ENCODE measurements at places on chromosomes 4 and X.

DNA sequence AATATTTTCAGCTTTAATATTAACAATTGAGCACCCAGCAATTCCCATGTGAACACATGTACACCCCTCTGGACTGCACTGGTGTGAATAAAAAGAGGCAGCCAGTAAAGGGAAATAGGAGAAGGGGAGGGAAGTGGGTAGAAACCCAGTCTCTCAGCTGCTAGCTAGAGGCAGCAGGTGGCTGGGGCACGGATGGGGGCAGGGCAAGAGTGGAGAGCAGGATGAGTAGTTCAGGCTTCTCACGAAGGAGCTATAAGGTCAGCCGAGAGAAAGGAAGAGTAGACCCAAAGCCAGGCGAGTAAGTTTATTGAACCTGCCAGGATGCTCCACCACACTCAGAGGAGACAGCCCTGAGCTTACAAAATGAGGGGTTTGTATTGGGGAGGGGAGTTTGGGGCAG, 184.8 kb upstream of the MTMR8 start:
- no peak for DNase-seq

- DNase-seq, result no peak
These were observed 64.0 kb upstream of the GPRIN3 start for GRCh38 chr4:89371614-89372013.

DNA sequence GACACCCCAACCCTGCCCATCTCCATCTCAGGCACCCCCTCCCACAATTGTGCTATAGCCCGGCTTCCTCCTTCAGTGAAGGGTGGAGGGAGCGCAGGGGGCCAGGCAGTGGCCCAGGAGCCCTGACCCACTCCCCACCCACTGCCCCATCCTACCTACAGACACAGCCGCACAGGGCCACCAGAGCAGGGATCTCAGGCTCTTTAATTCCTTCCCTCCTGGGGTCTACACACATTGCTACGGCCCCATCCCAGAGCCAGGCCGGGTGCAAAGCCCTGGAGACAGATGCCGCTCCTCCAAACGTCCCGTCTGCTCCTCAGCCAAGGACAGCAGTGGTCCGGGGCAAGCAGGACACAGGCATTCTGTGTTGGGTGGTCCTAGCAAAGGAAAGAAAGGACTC, 12.8 kb upstream of the DUSP9 start:
- no peak for DNase-seq

DNA sequence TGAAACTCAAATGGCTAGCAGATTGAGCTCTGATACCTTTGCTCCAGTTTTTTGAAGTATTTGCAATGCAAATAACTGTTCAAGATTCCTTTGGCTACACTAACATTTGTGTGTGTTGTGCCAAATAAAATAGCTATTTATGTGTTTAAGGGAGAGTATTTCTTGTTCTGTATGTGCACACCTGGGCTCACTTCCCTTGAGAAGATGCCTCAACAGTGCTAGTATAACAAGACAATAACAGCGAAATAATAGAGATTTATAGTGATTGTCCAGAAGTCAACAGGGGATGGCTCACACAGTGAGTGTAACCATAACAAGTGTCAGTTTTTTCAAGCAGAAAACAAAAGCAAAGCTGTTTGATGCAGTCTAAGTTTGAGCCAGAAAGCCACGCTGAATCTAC, 460.5 kb downstream of the CENPC start:
- DNase-seq, result no peak

DNA sequence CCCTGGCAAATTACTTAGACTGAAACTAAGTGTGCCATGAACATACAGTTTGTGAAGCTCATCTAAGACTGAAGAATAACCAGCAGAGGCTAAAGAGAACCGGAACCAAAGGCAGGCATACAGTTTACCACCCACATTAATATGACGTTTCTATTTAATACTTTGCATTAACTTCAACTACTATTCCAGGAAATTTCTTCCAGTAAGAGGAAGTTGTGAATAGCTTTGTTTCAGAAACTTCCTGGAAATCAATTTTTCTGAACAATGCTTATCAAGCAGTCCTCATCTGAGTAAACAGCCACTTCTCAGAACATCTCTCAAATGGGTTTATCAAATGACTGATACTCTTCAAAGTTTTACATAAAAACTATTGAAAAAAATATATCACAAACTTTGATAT, 252.7 kb downstream of the OPHN1 start:
- DNase-seq, result no peak

- DNase-seq, result no peak
These were observed 122.9 kb downstream of the AFAP1 start for GRCh38 chr4:7816771-7817170.

GRCh38 chr4:12447451-12447850, 1018.8 kb upstream of the HS3ST1 start:
- DNase-seq, result no peak

DNA sequence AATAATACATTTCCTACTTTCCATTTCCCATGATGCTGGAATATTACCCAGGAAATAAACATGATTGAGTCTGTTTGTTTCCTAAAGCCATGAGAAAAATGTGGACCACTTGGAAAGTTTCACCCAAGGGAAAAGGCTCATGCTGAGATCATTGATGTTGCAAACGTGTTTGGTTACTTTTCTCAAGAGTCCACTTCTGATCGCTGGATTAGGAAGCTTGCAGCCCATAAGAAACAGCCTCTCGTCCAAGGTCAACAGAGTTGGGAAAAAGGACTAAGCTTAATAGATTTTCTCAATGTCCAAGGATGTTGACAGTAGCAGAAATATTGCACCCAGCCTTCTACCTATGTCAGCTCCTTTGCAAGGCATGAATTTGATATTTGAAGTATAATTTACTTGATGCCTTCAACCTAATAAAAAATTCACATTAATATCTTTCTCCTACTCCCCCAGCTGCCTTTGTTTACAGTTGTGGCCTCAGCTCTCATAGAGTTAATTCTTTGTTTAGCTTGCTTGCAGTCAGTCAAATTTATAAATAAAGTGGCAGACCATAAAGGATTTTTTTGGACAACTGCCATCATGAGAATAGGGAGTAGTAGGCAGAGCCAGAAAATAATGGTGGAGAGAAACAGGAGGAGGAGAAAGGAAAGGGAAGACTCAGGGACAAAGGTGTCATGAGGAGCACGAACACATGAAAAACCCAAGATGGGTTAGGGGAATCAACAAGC, 65.6 kb upstream of the BLTP1 start:
- DNase-seq, result peak; percentile 3

- DNase-seq, result no peak
These were observed 676.7 kb downstream of the GALNTL6 start for GRCh38 chr4:172489861-172490260.

- DNase-seq, result no peak
These were observed 315.0 kb downstream of the AFF2 start for GRCh38 chrX:148815218-148815961.

- DNase-seq, result no peak
These were observed 3.8 kb downstream of the GALNTL6 start for GRCh38 chr4:171817026-171817425.

DNA sequence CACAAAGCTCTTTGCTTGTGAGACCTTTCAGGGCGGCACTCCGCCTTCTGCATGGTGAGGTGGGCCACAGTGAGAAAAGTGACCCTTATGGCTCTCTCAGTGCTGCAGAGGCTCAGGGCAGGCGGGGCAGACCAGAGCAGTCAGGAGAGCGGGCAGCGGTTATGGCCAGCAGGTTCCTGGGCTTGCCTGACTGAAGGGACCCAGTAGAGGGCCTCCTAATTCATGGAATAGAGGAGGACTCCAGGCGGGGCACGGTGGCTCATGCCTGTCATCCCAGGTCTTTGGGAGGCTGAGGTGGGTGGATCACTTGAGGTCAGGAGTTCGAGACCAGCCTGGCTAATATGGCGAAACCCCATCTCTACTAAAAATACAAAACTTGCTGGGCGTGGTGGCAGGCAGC, 91.4 kb downstream of the CLNK start:
- no peak for DNase-seq

DNA sequence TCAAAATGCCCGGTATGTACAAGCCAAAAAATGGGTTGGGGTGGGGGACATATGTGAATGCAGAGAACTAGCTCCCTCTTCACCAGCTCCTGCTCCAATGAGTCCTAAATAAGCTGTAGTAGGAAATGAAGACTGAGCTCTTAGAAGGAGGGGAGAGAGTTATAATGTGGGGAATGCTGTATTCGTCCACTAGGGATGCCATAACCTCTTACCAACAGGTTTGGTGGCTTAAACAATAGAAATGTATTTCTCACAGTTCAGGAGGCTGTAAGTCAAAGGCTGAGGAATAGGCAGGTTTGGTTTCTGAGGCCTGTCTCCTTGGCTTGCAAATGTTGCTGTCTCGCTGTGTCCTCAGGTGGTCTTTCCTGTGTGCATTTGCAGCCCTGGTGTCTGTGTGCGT, 4.4 kb upstream of the INPP4B start:
- no peak for DNase-seq

GRCh38 chr4:52606040-52606439, 53.1 kb downstream of the USP46 start:
- no peak for DNase-seq

DNA sequence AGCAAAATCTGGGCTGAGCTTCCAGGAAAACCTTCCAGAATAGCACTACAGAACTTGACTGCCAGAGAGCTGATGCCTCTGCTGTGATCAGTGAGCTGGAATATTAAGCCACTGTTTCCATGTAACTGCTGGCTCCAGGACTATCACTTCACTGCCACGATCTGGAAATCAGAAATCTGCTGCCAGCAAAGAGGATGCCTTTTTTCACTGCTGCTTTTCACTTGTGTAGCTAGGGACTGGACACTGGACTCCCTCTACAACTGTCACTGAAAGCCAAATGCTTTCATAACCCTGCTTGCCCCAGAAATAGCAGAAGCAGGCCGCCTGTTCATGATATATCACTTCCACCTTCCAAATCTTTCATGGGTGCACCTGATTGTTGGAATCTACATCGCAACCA, 9.4 kb upstream of the AP1S2 start:
- no peak for DNase-seq

- no peak for DNase-seq
These were observed 67.7 kb downstream of the RWDD4 start for GRCh38 chr4:183591301-183591700.

DNA sequence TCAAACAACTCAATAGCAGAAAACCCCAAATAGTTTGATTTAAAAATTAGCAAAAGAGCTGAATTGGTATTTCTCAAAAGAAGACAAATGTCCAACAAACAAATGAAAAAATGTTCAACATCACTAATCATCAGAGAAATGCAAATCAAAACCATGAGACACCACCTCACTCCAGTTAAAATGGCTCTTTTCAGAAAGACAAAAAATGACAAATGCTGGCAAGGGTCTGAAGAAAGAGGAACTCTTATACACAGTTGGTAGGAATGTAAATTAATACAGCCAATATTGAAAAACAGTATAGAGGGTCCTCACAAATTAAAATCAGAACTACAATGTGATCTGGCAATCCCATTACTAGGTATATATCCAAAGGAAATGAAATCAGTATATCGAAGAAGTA, 70.4 kb downstream of the FBXL5 start:
- DNase-seq, result no peak

GRCh38 chr4:24969486-24969885, 56.6 kb upstream of the CCDC149 start:
- no peak for DNase-seq

DNA sequence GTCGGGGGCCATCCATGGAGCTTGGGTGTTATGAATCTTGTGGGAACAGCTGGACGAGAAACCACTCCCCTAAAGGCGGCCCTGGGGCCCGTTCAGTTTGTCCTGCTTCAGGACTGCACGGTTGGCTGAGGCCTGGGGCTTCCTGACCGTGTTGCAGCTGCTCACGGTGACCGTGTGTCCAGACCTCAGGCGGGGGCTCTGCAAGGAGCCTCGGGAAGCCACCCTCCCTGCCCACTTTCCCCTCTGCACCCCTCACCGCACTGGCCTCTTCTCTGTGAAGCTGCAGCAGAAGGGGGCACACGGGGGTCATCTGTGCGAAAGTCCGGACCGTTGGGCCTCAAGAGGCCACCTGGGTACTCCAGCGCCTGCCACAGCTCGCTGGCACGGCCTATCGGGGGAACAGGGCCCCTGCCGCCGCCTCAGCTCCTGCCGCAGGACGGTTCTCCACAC, 29.4 kb downstream of the UVSSA start:
- no peak for DNase-seq

DNA sequence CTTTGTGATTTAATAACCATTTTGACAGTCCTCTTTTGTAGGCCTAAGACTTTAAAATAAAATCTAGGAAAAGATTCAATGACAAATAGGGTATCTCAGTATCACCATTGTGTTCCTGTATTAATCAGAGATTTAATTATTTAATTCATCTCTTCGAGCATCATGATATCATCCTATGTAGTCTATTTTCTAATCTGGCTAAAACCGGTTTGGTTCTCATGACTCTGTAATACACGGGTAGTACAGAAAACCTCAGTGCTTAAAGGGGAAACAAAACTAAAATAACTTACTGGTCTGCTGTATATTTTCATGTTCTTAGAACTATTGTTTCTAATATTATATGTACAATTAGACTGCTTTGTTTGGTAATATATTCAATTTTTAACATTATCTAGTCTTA, 23.7 kb upstream of the FBXW7 start:
- no peak for DNase-seq

DNA sequence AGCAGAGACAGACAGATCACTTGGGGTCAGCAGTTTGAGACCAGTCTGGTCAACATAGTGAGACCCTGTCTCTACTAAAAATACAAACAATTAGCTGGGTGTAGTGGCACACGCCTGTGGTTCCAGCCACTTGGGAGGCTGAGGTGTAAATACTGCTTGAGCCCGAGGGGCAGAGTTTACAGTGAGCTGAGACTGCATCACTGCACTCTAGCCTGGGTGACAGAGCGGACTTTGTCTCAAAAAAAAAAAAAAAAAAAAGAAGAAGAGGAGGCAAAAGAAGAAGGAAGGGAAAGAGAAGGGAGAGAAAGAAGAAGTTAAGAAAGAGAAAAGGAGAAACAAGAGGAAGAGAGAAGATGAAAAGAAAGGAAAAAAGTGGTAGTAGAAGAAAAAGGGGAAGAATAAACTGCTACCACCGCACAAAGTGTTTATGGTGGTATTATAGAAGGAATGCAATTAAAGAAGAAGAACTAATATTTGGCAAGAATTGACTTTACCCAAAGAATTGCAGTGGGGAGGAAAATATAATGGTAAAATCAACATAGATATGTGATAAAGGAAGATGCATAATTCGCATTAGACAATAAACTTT, 19.6 kb upstream of the NSUN7 start:
- DNase-seq, result no peak

DNA sequence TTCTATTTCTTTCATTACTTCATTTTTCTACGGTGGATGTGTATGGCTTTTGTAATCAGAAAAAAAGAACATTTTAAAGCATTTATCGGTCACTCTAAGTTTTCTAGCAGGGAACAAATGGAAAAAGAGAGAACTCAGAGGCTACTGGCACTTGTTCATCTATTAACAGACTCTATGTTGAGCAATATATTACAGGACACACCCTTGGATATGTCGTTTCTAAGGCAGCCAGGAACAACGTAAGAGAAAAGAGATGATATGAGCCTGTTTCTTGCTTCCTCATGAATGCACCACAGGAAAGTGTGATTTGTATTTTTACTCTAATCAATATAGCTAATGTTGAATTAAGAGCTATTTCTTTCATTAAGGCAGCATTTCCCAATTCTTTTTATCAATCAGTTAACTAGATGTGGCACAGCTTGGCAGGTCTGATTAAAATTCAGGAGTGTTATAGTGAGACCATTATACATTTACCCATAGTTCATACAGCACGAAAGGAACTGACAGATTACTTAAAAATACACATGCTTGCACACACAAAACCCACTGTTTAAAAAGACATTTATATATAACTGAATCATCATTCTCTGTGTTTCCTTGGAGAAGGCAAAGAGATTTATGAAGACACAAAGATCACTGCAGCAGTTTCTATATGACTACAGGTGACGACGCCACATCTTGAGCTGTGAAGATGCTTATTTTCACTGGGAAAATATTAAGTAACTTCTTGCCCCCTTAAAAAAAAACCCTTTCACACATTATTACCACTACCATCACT, 13.0 kb downstream of the RAB9B start:
- no peak for DNase-seq

Measured in DMS79 (cell line).